ENCODE measurements at places on chromosomes 4 and X.
A peak's percentile ranks its signal among the peaks of the same experiment; 100 is the strongest.

DNA sequence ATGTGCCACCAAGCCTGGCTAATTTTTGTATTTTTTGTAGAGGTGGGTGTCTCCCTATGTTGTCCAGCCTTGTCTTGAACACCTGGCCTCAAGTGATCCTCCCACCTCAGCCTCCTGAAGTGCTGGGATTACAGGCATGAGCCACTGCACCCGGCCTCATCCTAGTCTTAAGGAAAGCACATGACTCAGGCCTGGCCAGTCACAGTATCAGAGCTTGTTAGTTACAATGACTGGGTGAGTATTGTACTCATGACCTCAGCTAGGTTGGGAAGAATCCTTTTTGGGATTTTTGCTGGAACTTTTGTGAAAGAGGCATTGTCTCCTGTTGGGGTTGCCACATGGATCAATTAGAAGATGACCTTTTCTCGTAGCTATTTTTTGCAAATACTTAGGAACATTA is 292.8 kb downstream of the RAPGEF2 start:
- no peak for DNase-seq

GRCh38 chr4:1285151-1285789 is 4.4 kb upstream of the MAEA start:
- no peak for DNase-seq

GRCh38 chr4:169249214-169249973 is 21.4 kb downstream of the SH3RF1 start:
- DNase-seq, result no peak

DNA sequence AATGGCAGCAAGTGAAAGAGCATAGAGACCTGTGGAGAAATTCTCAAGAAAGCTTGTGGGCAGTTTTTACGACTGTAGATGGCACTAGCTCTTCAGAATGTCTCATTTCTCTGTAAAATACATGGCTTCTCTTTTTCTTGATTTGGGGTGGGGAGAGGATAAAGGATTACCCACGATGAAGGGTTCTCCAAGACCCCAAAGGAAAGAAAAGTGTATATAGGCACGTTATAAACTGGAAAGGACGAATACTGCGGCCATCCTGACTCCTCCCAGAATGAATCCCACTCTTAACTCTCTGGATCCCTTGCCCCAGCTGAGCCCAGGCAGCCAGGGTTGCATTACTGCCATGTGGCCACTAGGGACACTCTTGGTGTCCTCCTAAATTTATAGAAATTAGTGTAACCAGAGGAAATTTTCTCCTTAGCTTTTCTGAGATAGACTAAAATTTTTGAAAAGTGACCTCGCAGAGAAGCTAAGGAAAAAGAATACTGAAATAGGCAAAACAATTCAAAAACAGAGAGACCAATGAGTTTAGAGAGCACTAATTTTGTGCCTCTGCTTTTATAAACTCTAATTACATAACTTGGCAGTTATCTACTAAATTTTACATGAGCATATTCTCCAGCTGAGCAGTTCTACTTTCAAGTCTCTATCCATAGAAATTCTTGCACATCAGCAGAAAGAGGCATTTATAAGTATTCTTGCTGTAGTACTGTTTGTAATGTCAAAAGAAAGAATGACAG is 37.8 kb upstream of the PCDH19 start:
- peak; percentile 1 for DNase-seq

DNA sequence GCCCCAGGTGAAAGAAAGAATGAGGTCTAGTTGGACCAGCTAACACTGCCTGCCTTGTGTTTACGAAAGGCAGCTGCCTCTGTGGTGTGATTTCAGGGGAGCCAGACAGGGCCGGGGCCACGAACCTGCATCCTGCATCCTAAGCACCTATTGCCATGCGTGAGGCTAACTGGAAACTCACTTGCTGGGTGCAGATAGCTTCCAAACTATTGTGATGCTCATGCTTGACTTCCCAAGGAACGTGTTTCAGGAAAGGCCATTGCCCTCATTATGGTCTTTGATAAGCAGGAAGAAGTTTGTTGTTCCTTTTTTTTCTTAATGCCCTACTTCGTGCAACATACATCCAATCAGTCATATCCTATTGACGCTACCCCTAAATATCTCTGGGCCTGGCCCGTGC is 2.3 kb upstream of the IRF2 start:
- peak; percentile 27 for DNase-seq

- DNase-seq, result no peak
These were observed 644.4 kb downstream of the TRIML1 start for GRCh38 chr4:188783606-188784160.

DNA sequence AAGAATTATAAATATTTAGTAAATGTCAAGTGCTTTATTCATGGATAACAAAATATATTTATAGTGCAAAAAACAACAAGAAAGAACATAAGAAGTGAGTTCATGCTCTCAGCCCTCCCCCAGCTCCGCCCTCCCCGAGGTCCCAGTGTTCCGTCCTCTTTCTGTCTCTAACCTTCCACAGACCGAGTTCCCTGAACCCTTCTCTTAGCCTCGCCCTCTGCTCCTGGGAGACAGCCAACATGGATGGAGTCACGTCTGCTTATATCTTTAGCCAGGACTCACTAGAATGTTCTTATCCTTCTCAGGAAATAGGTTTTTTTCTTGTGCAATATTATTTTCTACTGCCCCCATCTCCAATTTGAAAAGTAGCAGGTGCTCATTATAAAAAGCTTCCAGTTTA is 40.1 kb upstream of the HELT start:
- DNase-seq, result no peak

- DNase-seq, result no peak
These were observed 1.4 kb downstream of the ZFX start for GRCh38 chrX:24150898-24151297.

DNA sequence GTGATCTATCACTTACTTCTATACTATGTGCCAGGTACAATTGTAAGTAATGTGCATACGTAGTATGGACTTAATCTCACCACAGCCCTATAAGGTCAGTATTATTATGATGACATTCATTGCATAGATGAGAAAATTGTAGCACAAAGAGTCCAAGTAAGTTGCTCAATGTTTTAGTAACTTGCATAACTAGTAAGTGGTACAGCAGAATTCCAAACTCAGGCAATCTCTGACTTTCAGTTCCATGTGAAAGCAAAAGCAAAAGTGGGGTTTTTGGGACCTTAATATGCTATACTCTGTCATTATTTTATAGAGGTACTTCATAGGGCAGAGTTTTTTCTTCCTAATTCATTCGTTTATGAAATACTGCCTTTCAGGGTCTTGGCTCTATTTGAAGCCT is 188.8 kb upstream of the VEGFC start:
- DNase-seq, result no peak

DNA sequence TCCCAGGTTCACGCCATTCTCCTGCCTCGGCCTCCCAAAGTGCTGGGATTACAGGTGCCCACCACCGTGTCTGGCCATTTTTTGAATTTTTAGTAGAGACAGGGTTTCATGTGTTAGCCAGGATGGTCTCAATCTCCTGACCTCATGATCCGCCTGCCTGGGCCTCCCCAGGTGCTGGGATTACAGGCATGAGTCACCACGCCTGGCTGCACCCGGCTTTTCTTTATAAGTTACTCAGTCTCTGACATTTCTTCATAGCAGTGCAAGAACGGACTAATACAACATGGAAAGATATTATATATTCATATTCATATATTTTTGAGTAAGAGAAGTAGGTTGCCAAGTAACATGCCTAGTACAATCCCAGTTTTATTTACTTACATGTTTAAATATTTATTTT is 22.9 kb downstream of the SHROOM3 start:
- no peak for DNase-seq

DNA sequence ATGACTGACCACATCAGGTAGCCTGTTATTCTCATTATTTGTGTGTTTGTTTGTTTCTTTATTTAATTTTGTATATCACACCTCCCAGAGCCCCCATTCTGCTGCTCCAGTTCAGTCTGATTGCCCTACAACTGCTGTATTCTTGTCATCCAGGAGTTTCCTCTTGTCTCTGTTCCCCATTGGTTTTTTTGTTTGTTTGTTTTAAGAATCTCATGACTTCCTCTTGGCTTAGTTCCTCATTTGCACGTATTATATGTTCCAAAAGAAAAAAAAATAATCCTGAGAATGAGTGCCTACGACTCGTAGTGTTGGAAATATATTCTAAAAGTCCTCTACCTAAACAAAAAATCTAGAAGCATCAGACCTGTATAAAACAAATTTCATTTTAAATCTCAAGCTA is 142.3 kb upstream of the SLIT2 start:
- DNase-seq, result no peak

DNA sequence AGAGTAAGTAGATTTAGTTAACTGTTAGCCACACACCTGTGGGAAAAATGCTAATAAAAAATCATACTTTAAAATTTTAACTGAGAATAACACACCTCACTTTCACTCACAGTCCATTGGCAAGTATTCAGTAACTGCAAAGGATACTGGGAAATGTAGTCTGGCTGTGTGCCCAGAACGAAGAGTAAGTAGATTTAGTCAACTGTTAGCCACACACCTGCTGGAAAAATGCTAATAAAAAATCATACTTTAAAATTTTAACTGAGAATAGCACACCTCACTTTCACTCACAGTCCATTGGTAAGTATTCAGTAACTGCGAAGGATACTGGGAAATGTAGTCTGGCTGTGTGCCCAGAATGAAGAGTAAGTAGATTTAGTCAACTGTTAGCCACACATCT is 178.4 kb upstream of the NWD2 start:
- DNase-seq, result no peak

- peak; percentile 10 for DNase-seq
These were observed 55.5 kb upstream of the FBXW7 start for GRCh38 chr4:152591396-152591795.

DNA sequence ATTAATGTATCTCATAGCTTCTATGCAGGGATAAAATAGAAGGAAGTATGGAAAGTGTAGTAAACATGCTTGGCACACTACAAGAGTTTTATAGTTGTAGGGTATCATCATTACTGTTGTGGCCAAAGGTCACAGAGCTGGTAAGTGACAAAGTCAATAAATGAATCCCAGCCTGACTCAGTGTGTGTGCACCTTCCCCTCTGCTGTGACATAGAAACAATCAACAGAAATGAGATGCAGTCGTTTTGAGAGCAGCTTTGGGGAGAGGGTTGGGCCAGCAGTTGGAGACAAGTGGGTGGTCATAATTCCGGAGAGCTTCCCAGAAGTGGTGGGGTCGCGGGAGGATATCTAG is 82.4 kb upstream of the RBPJ start:
- DNase-seq, result no peak

DNA sequence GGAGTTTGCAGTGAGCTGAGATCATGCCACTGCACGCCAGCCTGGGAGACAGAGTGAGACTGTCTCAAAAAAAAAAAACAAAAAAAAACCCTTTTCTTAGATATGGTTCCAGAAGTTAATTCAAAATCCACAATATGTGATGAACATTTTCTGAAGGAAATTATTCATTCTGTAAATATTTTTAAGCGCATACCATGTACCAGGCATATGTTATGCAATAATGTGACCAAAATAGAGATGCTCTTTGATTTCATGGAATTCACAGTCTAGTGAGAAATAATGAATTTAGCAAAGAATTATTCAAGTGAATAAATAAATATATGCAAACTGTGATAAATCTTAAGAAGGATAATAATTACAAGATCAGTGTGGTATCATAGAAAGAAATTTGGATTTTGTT is 174.7 kb downstream of the GC start:
- DNase-seq, result no peak

DNA sequence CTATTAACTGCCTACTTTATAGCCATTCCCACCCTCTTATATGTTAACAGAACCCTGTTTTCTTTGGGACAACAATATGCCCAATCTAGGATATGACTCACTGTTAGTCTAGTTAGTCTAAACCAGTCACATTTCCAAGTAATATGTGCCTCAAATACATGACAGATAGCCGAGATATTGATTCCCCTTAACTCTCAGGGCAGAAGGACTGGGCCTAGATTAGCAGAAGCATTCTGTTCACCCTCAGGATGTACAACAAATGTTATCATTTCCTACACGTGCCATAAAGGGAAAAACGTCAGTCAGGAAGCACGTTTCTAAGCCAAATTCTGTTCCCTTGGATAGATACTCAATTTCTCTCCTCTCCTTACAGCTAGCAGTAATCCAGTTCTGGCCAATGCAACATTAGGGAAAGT is 114.1 kb downstream of the SLC10A7 start:
- no peak for DNase-seq

GRCh38 chr4:176864238-176864637 is 71.5 kb upstream of the VEGFC start:
- DNase-seq, result no peak

DNA sequence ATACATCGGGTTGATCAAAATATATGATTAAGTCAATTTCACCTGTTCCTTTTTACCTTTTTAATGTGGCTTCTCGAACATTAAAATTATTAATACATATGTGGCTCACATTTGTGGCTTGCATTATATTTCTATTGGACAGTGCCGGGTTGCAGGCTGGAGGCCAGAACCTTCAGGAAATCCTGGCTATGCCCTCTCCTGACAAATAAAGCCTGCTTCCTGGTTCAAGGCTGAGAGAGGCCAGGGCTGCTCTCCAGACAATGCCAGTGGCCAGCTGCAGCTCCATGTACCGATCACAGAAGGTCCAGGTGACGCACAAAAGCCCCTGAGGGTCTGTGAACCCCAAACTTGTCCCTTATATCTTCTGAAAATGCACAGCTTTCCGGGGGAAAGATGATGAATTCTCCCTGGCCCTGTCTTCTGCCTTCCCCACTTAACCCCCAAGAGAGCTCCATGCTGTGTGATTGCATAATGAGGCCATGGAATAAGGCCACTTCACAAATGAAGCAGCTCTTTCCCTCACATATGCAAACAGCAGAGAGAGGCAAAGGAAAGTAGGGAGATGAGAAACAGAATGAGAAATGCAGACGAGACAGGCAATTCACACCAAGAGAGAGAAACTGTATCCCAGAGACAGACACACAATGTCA is 241.2 kb downstream of the BCOR start:
- no peak for DNase-seq

DNA sequence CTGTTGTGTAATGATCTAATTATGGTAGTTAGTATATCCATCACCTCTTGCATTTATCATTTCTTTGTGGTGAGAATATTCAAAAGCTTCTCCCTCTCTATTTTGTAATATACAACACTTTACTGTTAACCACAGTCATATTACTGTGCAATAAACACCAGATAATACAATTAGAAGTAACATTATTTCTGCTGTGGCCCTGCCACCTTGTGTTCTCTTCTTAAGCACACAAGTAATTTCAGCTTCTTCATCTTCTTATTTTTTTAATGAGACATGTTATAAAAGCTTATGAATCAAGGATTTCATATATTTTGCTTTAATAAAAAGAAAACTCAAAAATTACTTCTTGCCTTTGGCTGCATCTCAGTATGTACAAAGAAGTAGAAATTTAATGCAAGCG is 675.2 kb upstream of the INTU start:
- DNase-seq, result no peak

GRCh38 chr4:64001229-64001898 is 407.9 kb downstream of the TECRL start:
- DNase-seq, result no peak

GRCh38 chrX:120242813-120243212 is 7.8 kb upstream of the ZBTB33 start:
- no peak for DNase-seq

DNA sequence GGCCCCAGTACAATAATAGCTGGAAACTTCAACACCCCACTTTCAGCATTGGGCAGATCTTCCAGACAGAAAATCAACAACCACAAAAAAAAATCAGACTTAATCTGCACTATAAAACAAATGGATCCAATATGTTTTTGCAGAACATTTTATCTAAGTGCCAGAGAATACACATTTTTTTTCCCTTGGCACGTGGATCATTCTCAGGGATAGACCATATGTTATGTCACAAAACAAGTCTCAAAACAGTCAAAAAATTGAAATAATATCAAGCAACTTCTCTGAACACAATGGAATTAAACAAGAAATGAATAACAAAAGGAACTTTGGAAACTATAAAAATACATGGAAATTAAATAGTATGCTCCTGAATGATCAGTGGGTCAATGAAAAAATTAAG is 576.3 kb downstream of the PCDH19 start:
- DNase-seq, result no peak
